ENCODE measurements at places on chromosomes 7 and 10.

DNA sequence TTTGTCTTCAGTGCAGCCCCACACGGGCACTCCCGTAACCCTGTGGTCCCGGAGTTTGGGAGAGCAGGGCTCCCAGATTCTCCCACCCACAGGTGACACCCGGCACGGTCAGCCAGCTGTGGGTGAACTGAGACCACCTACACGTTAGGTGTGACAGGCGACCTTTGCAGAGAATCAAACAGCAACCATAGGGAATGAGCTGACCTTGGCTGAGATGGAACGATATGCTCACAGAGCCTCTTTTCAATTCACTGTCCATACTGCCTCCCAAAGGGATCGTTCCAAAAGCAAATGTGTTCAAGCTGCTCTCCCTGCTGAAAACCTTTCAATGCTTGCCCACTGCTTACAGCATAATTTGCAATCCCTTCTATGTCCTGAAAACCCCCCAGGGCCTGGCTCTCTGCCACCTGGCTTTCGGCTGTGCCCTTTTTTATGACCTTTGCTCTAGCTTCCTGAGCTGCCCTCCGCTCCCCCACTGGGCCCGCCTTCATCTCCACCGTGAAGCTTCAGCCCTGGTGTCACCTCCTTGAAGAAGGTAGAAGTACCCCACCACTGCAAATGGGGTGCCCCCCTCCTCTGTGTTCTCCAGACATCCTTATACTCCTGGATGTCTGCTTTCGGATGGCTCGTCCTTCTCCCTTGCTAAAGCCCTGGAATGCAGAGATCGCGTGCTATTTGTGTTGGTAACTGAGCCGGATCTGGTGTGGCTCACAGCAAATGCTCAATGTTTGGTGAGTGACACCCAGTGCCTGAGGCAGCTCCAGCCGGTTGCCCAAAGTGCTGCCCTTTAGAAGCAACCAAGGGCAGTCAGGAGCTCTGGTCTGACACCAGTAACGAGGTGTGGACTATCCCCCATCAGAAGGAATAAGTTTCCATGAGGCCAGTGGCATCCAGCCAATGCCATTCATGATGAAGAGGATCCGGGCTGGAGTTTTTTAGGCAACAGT is 90.4 kb downstream of the KIAA1549 start:
- no peak for DNase-seq

GRCh38 chr7:144822223-144822622 is 13.6 kb downstream of the TPK1 start:
- no peak for DNase-seq

DNA sequence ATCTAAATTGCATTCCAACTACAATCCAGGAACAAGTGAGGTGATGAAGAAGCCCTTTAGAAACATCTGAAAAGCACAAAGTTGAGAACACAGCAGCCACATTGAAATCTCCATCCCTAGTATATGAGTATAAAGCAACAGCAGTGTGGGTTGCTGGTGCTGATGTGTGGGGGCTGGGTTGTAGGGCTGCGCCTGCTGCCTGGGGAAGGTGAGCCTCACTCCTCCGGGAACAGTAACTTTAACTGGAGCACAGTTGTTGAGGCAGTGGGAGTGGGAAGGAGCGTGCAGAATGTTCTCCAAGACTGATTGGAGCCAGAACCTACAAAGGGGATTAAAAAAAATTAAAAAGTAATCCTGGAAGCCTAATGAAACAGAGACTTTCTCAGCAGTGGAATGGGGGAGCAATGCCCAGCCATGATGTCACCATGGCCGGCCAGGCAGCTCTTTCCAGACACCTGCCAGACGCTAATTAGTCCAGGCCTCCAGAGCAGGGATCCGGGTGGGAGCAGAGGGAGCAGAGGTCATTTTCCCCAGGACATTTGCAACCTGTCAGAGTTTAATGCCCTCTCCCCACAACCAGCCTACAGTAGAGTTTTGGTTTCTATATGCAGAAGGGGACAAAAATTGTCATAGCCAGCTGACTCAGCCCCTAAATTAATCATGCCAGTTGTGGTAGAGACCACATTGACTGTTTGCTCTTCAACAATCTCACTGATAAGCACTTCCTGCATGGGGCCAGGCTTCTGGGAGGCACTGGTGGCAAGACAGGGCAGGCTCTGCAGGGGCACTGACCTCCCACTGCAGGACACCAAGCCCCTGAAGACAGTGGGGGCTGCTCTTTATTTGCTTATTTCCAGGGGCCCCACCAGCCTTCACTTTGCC is 133.0 kb upstream of the ZNF32 start:
- peak; percentile 10 for DNase-seq

DNA sequence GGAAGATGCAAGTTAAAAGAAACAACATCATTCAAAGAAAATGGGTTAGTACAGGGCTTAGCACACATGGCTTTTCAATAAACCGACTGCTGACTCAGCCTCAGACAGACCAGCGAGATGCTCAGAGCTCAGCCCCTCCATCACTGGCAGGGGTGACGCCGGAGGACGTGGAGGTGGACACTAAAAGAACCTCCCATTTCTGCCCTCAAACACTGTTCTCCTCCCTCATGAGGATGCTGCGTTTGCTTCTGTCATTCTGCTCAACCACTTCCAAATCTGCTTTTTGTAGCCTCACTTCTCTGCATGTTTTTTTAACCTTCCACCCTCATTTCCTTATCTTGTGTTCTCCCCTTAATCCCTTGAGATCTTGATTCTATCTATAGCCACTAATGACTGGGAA is 15.3 kb downstream of the DENND11 start:
- DNase-seq: no peak

GRCh38 chr7:138726288-138726687 is 25.1 kb upstream of the SVOPL start:
- no peak for DNase-seq

DNA sequence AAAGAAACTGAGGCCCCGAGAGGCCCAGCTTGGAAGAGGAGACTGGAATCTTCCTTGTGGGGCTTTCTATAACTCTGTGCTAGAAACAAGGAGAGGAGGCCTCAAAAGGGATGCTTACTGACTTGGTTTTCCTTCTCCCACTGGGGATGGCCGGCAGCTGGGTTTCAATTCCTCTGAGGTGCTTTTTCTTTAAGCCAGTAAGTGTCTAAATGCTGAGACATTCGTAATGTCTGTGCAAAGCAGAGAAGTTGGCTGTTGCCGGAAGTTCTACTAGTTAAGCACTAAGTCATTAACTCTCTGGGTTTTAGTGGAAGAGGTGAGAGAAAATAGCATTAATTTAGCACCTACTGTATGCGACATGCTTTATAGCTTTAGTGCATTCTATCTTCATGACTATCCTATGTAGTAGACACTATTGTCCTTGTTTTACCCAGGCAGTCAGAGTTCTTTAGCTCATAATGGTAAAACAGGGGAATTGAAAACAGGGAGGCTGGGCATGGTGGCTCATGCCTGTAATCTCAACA is 135.2 kb downstream of the RGS10 start:
- DNase-seq: no peak

GRCh38 chr7:88202799-88203198 is 17.0 kb downstream of the SRI start:
- no peak for DNase-seq

DNA sequence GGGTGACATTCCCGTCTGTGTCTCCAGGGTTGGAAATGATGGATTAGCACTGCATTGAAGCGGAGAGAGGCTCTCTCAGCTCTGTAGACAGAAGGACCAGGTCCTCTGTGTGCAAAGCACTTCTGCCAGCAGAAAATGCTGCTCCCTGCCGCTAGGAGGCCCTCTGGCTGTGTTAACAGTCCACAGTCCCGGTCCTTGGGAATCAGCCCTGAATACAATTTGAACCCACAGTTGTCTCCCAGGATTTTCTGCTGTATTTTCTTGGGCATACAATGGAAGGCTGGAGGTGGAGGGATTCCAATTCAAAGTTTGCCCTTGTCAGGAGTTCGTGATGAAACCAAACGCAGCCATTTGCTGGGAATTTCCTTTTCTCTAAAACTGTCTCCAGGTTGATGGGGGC is 205.2 kb downstream of the GLRX3 start:
- no peak for DNase-seq

DNA sequence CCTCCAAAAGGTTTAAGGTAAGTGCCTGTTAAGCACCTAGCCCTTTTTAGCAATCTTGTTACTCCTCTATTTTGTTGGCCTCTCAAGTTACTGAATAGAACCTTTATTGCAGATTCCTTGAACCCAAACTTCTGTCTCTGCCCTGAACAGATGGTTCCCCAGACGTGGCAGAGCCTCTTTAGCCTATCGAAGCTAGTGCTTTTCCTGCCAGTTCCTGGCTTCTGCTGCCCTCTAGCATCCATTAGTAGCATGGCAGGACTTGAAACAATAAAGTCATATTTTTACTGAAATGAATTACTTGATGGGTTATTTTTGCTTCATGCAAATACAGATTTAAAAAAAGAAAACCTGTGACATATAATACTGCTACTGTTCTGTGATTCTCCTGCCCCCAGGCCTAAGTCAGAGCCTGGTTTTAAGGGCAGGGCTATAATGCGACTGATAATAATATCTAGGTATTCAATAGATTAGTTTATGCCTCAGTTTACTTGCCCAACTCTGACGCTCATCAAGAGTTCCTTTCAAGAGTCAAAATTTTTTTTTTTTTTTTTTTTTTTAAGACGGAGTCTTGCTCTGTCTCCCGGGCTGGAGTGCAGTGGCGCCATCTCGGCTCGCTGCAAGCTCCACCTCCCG is 84.3 kb upstream of the PHF14 start:
- peak; percentile 29 for DNase-seq

- DNase-seq: no peak
Measured at GRCh38 chr10:16942381-16943078, 125.3 kb upstream of the RSU1 start.

- no peak for DNase-seq
Measured at GRCh38 chr10:70753026-70753663, 32.0 kb downstream of the TBATA start.
